ENCODE measurements at places on chromosomes 11 and 22. TPM values are rescaled to one million over a fixed set of nuclear protein-coding genes. Genes with fewer than 3 reads are reported as not detected.

Gene PANX3
- not detected for total RNA-seq

DNA sequence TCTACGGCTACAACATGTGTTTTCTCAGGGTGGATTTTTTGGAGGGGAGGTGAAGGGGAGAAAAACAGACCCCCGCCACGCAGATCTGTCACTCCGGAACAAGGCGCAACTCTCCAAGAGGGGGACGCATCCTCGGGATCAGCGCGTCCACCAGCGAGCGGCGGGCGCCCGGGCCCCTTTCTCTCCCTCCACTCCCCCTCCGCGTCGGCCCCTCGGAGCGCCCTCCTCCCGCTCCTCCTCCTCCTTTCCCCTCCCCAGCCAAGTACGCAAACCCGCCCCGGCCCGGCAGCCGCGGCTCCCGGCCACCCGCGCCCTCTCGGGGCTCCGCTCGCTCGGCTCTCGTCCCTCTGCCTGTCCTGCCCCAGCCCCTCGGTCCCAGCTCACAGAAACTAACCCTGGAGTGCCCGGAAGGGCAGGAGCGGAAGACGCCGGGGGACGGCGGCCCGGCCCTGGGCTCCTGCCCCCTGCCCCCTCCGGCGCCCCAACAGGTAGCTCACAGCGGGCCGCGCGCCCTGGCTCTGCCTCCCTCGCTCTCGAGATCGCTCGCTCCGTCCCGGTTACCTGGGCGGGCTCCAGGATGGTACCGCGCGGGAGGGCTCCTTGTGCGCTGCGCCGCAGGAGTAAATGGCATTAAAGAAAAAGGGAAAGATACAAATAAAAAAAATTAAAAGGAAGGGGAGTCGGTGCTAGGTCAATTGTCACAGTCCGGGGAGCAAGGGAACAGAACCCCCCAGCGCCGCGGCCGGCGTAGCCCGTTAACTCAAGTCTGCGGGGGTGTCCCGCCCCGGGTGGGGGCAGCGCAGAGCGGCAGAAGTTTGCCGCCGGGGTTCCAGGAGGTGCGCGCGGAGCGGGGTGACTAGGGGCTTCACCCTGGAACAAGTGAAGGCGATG lies 131.4 kb upstream of the C11orf58 start:
- H3K4me3 ChIP-seq, result peak overlapping the region; percentile 74
- peaks cover 43% of the 10 kb centered on the region for H3K27me3 ChIP-seq
- peaks cover 15% of the 10 kb centered on the region for H3K4me1 ChIP-seq
- peaks cover 4% of the 10 kb centered on the region for H3K36me3 ChIP-seq
- DNase-seq, result no peak

Gene ZPR1
- total RNA-seq, result 84.1 TPM

Gene SYNGR1
- not detected for total RNA-seq

Gene C11orf97
- total RNA-seq, result not detected

Gene CARD18
- not detected for total RNA-seq

Gene SDHD
- total RNA-seq, result 81.7 TPM

DNA sequence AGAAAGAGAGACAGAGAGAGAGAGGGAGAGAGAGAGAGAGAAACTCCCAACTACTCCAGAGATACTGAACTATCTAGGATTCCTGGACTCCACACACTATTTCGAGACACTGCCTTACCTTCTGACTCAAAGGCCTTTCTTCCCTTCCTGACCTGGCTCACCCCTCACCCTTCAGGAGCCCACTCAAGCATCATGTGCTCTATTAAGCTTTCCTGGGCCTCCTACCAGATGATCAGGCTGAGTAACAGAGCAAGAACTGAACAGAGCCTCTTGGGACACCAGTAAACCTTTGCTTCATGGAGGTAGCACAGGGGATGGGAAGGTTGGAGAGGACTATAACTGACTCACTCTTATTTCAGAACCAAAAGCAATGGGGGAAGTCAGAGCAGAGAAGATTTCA lies 31.4 kb downstream of the PLEKHA7 start:
- H3K27ac ChIP-seq, result no peak overlapping the region
- H3K4me1 ChIP-seq, result peaks cover 17% of the 10 kb centered on the region
- no peak overlapping the region for H3K4me3 ChIP-seq
- H3K27me3 ChIP-seq, result no peaks in the 10 kb centered on the region
- no peak for DNase-seq

DNA sequence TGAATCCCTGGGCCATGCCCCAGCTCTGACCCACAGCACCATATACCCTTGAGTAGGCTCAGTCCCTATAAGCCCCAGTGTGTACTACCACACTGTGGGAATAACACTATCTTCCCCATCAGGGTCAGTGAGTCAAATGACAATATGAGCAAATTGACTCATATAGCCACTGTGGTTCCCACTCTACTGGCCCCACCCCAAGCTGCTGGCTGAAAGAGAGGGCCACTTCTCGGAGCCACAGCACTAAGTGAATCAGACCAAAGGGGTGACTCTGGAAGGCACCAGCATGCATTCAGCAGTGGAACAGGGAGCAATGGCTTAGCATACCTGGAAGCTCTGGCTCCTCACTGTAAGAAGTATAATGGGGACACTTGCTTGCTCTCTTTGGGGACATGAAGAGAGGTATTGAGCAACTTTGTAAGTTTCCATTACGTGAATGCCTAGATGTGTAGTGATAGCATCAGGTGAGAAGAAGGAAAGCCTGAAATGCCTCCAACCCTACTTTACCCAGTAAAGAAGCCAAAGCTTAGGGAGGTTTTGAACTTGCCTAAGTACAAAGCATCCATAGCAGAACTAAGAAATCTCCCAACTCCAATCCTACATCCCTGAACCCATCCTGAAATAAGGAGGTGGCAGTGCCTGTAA lies 13.5 kb downstream of the CD59 start:
- peak overlapping the region; percentile 48 for H3K4me3 ChIP-seq
- H3K4me1 ChIP-seq, result peaks cover 69% of the 10 kb centered on the region
- DNase-seq, result peak; percentile 38
- peaks cover 69% of the 10 kb centered on the region for H3K36me3 ChIP-seq
- peaks cover 6% of the 10 kb centered on the region for H3K27me3 ChIP-seq
- H3K27ac ChIP-seq, result peak overlapping the region; percentile 94

Gene TRIM48
- not detected for total RNA-seq

GRCh38 chr11:587978-588380 lies 11.7 kb downstream of the PHRF1 start:
- H3K4me1 ChIP-seq, result peaks cover 16% of the 10 kb centered on the region
- H3K36me3 ChIP-seq, result peaks cover 56% of the 10 kb centered on the region
- DNase-seq, result peak; percentile 60
- H3K27ac ChIP-seq, result peak overlapping the region; percentile 93
- peak overlapping the region; percentile 60 for H3K4me3 ChIP-seq

GRCh38 chr22:27930331-27931060 lies 11.4 kb upstream of the PITPNB start:
- H3K27ac ChIP-seq, result no peak overlapping the region
- no peak for DNase-seq
- H3K4me3 ChIP-seq, result no peak overlapping the region
- peaks cover 6% of the 10 kb centered on the region for H3K36me3 ChIP-seq
- H3K27me3 ChIP-seq, result no peaks in the 10 kb centered on the region

DNA sequence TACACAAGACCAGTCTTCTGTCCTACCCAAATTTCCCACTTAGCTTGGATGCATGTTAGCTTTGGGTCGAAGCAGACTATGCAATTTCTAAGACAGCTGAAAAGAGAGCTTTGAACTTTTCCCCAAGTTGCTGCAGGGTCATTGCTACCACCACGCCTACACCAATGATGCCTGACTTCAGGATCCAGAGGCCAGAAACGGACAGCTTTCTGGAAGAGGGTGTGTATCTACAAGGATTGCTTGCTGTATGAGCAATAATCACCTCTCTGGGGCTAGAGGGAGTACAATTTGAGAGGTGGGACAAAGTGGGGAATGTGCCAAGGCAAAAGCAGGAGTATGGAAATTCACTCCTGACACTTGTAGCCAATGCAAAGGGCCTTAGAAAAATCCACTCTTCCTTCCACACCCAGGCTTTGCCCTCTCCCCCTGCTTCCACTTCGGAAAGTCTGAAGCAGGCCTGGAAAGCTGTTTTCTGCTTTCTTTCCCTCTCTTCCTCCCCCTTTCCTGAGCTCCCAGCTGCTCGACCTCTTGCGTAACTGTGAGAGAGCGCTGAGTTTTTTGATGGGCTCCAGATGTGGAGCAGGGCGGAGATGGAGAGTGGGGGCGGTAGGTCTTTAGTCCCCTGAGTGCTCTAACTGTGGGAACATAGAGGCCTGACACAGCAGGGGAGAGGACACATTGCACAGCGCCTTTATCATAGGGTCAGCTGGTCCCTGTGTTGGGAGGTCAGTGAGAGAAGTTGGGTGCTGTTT lies 2.1 kb upstream of the PHLDB1 start:
- DNase-seq, result no peak
- peaks cover 21% of the 10 kb centered on the region for H3K27me3 ChIP-seq
- no peak overlapping the region for H3K27ac ChIP-seq
- peaks cover 20% of the 10 kb centered on the region for H3K36me3 ChIP-seq
- no peak overlapping the region for H3K4me3 ChIP-seq

Gene FAM118A
- total RNA-seq, result 30.7 TPM

GRCh38 chr22:44407171-44407986 lies 90.7 kb downstream of the RTL6 start:
- H3K27me3 ChIP-seq, result no peaks in the 10 kb centered on the region
- no peak for DNase-seq
- H3K27ac ChIP-seq, result no peak overlapping the region
- H3K4me1 ChIP-seq, result no peaks in the 10 kb centered on the region
- H3K4me3 ChIP-seq, result no peak overlapping the region

Gene C11orf16
- not detected for total RNA-seq

Gene CRYBA4
- not detected for total RNA-seq

Gene SLC35F2
- 28.0 TPM for total RNA-seq

Gene DERL3
- total RNA-seq, result 10.3 TPM

DNA sequence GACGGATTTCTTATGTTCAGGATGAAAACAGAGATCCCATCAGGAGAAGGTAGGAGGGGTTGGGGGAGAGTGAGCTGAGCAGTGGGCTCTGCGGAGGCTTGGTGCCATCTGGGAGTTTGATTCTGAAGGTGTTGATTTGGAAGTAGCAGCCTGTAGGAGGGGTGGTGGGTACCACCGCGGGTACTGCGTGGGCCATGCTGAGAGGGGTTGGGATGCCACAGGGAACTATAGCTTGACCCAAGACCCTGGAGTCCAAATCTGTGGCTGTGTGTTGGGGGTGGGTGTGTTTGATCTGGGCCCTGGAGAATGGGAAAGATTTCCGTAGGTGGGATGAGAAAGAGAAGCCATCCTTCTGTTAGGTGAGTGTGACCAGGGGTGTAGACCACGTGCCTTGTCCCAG lies 5.0 kb downstream of the INCENP start:
- H3K4me1 ChIP-seq, result peaks cover 24% of the 10 kb centered on the region
- DNase-seq, result no peak
- H3K27me3 ChIP-seq, result no peaks in the 10 kb centered on the region

DNA sequence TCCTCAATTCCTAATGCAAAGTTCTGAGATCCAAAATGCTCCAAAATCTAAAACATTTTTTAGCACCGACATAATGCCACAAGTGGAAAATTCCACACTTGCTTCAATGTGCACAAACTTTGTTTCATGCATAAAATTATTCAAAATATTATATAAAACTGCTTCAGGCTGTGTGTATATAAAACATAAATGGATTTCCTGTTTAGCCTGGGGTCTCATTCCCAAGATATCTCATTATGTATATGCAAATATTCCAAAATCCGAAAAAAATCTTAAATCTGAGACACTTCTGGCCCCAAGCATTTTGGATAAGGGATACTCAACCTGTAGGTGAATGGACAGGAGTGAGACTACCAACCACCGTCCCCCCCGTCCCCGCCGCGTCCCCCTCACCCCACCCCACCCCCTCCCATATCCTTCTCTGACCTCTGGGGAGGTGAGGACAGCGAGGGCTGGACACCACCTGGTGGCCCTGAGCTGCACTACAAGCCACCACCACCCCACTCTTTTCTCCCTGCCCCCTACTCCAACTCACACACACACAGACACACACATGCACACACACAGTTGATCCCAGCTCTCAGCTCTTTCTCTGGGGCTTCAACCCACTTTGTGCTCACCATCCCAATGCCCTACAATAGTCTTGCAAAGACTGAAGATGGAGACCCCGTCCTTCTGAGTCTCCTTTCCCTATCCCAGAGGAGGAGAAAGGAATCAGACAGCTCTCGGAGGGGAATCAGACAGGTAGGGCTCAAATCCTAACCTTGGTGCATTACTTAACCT lies 101.0 kb downstream of the PDE2A start:
- H3K27me3 ChIP-seq, result peaks cover 10% of the 10 kb centered on the region
- no peaks in the 10 kb centered on the region for H3K36me3 ChIP-seq
- H3K27ac ChIP-seq, result no peak overlapping the region

GRCh38 chr11:70307176-70307575 lies 36.7 kb downstream of the PPFIA1 start:
- H3K27me3 ChIP-seq, result no peaks in the 10 kb centered on the region
- H3K4me3 ChIP-seq, result no peak overlapping the region
- peaks cover 23% of the 10 kb centered on the region for H3K36me3 ChIP-seq
- DNase-seq, result no peak

Gene DHCR7
- 129 TPM for total RNA-seq

Gene PLEKHA7
- 50.2 TPM for total RNA-seq

Gene RAG1
- 0.21 TPM for total RNA-seq

Gene FOLH1
- not detected for total RNA-seq

- H3K4me3 ChIP-seq, result no peak overlapping the region
- DNase-seq, result no peak
- no peaks in the 10 kb centered on the region for H3K27me3 ChIP-seq
- no peaks in the 10 kb centered on the region for H3K4me1 ChIP-seq
Observed at GRCh38 chr22:48761546-48761945, 1066.1 kb downstream of the BRD1 start.
